ENCODE measurements at places on chromosomes 2 and 18.

DNA sequence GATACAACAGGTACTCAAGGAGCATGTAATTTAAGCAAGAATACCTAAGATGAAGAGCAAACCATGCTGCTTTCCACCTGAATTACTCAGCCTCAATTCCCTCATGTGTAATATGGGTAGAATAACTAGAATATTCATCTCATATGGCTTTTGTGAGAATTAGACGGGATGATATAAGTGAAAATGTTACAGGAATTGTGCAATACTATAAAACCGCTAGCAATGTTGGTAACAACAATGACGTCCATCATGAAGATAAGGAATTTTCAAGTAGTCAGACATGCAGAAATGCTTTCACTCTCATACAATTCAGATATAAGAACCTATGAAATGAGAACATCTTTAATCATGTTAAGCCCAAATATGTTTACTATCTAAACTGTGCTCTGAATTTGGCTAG lies 2106.6 kb upstream of the CELF4 start:
- DNase-seq, result no peak

- no peak for DNase-seq
Observed at GRCh38 chr18:43877616-43878321, 600.5 kb upstream of the SYT4 start.

- DNase-seq, result no peak
Observed at GRCh38 chr2:189157456-189157855, 22.1 kb downstream of the COL5A2 start.

DNA sequence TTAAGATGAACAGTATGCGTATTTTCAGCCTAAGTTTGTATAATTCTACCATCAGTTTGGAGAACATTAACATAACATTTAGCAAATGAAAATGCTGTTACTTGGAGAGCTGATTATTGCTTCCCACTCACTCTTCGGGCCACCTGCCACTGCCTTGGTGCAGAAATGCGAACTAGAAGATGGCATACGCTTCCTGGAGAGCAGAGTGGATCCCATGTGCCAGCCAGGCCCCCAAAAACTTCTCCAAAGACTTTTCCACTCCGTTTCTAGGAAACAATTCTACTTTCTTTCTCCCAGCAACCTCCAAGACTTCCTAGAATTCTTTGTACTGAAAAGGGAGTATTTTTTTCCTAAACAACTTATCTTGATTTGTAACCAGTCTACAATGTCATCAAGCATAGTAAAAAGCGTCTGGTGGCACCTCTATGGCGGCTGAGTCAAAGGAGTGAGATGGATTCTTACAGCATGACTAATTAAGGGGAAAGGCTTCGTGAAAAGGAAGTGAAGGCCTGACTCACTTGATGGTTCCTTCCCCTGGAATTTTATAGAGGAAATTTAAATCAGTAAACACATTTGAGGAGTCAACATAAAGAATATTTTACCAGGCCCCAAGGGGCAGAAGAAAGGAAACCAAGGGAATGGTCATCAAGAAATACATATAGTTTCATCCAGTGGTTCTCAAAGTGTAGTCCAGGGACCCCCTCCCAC lies 36.6 kb downstream of the FEZ2 start:
- no peak for DNase-seq

- DNase-seq, result no peak
Observed at GRCh38 chr2:161564906-161565305, 59.3 kb upstream of the SLC4A10 start.

GRCh38 chr2:239508261-239508660 lies 107.4 kb upstream of the HDAC4 start:
- DNase-seq, result no peak

- no peak for DNase-seq
Observed at GRCh38 chr2:205610437-205610836, 71.9 kb upstream of the NRP2 start.

DNA sequence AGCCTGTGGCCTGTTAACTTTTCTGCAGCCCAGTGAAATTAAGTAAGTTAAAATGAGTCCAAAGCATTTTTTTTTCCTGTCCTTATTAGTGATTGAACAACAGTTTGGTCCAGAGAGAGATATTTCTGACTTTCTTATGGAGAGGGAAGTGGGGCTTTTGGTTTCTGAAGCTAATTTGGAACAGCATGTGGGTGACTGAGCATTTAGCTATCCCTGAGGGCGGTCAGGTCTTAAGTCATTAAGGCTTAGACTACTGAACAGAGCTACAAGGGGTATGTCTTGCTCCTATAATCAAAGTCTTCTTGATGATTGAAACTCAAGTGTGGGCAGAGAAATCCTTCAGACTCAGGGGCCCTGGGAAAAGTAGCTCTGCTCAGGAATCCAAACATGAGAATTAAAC lies 14.0 kb downstream of the ARHGAP25 start:
- no peak for DNase-seq

DNA sequence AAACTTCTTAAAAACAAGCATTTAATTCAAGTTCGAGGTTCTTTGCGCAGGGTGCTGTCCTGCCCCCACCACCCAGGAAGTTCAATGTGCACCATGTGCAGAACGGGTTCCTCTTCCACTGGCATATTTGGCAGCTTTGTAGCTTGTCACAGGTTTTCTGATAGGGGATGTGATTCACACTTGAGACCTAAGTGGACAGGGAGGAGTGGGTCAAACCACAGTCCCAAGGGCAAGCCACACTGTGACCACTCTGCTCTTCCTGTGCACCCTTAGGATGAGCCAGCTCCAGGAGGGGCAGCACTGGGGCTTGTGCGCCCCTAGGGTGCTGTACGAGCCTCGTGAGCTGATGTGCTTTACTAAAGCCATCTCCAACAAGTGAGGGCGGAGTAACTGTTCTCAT lies 82.5 kb downstream of the TGFA start:
- no peak for DNase-seq

DNA sequence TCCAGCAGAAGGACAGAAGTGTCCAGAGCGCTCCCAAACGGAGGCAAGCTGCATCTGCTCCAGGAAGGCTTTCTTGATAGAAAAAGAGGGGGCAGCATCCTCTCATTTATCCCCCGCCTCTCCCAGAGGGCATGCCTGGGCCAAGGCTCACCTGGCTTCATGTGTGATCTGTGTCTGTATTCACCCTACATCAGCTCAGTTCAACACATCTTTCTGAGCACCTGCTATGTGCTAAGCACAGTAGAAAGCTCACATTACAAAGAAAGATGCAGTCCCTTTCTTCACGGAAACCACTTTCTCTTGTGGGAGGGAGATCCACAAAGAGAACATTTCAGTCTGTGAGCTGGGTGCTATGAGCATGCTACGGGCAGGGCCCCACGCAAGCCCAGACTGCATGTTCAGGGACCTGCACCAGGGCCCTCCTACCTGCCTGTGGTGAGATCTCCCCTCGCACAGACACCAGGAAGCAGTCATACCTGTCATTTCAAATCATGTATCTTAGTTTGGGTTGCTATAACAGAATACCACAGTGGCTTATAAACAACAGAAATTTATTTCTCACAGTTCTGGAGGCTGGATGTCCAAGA lies 90.7 kb downstream of the PDCL3 start:
- DNase-seq, result peak; percentile 65

Measured in activated naive CD4-positive, alpha-beta T cell treated with anti-CD3 and anti-CD28 coated beads for 36 hours (primary cell).